Central memory CD4-positive, alpha-beta T cell (primary cell): ENCODE measurements at places on chromosomes 12 and 14.

GRCh38 chr12:50073206-50073605, 11.9 kb upstream of the SMARCD1 start:
- DNase-seq, result no peak

- no peak for DNase-seq
These were observed 107.1 kb downstream of the PLEKHA5 start for GRCh38 chr12:19236656-19237055.

DNA sequence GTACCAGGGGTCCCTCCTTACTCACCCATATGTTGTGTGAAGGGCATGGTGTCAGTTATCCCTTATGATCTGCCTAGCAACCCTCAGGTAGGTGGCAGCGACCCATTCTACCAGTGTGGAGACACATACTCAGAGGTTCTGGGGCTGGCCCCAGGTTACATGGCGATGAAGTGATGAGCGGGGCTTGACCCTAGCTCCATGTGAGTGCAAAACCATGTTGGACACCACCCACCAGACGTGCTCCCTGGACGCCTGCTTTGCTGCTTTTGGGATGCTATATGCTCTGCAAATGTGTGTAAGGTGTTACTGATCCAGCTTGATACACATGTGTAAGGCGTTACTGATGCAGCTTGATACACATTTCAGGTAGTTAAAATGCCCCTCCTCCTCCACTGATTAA, 33.3 kb downstream of the EP400 start:
- no peak for DNase-seq

DNA sequence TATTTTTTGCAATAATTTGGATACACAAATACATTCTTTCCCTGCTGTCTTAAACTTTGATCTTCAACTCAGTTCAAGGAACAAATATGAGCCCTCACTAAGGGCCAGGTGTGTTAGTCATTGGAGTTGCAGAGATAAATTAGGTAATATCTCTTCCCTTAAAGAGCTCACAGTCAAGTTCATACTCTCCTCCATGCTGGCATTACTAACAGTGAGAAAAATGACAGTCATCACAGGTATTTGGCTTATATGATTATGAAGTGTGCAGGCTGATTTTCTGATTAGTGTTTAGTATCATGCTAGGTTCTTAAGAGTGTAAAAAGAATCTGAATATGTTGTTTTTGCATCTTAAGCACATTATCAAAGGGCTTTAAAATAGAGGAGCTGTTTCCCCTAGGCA, 594.7 kb downstream of the CCER1 start:
- no peak for DNase-seq

DNA sequence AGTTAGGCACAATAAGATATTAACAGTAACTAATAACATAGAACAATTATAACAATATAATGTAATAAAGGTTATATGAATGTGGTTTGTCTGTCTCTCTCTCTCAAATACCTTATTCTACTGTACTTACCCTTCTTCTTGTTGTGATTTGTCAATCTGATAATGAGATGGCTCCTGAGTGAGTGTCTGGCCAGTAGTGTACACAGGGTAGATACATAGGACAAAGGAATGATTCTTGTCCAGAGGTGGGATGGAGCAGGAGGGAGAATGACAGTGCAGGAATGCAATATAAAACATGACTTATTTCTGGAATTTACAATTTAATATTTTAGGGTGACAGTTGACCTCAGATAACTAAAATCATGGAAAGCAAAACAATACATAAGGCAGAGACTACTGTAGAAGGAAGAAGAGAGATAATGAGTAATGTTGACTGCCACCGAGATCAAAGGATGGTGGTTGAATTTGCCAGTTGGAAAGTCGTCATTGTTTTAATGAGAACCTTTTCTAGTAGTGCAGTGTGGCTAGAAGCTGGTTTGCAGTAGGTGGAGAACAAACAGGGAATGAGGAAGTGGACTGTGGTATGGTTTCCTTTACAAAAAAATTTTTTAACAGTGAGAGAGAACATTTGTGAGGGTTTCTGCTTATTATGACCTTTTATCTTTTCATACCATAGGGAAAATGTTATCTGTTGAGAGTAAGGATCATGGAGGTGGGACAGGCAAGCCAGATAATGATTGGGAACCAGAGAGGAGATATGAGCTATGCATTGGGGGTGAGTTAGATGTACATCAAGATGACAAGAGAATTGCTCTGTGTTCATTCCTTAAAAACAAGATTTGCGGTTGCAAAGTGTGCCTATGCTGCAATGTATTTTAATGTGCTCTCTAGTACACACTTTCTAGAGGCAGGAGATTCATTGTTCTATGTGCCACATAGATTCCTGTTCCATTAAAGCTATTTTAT, 458.3 kb downstream of the BTG1 start:
- DNase-seq, result peak; percentile 73

GRCh38 chr12:82858534-82858917, 171.8 kb downstream of the TMTC2 start:
- no peak for DNase-seq

- no peak for DNase-seq
These were observed 769 bp upstream of the VTI1B start for GRCh38 chr14:67675219-67675582.
